Caco-2 (cell line): ENCODE measurements at places on chromosomes 1 and 21. TPM values are rescaled to one million over a fixed set of nuclear protein-coding genes. Genes with fewer than 3 reads are reported as not detected.
A peak's percentile ranks its signal among the peaks of the same experiment; 100 is the strongest.

DNA sequence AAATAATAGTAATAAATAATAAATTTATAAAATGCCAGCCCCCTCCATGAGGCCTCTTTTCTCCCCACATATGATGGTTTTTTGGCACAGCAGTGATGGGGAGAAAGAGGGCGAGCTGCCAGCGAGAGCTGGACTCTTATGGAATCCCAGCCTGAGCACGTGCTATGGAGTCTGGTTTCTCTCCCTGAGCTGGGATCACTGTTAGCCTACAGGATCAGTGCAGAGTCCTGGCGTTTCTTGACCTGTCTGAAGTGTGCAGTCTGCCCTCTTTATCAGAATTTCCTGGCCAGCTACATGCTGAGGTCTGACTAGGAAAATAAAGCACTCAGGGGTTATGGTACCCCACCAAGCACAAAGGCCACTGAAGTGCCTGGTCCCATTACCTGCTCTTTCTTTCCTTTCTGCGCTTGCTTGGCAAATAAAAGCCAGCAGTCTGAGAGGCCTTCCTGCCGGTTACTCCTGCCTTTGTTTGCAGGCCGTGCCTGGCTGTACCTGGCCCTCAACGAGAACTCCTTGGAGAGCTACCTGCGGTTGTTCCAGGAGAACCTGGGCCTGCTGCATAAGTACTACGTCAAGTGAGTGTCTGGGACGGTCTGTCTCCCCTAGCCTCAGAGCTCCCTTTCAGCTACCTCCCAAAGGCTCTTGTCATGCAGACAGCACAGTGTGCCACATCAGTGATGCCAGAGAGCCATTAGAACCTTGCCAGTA, 18.5 kb upstream of the SLC25A34 start:
- no peak for DNase-seq

The OLIG1 gene
- total RNA-seq = not detected in 2 replicates

The CRP gene
- not detected in 2 replicates for total RNA-seq

The MEX3A gene
- 8.9 and 12.2 TPM in 2 replicates for total RNA-seq

- no peak for DNase-seq
Measured at GRCh38 chr1:112625696-112626095, 6.1 kb downstream of the CAPZA1 start.

DNA sequence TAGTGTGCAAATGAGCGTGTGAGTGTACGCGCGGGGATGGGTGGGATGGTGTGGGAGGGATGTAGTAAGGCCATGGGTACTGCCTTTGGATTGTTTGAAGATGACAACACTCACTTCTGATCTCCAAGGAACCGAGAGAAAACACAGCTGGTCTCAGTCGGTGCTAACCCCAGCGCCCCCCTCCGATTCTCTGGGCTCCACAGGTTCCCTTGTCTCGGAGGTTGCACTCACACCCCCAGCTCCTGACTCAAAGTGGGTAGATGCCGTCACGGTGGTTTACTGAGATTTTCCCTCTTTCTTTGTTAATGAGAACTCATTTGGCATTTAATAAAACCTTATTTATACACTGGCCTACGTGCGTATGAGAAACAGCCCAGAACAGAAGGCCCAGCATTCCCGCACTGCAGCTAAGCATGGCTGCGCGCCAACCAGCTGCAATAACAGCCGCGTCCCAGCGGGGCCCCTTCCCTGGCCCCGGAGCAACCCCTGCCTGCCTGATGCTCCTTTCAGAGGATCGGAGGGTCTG, 25.8 kb downstream of the ABCA4 start:
- DNase-seq = no peak

DNA sequence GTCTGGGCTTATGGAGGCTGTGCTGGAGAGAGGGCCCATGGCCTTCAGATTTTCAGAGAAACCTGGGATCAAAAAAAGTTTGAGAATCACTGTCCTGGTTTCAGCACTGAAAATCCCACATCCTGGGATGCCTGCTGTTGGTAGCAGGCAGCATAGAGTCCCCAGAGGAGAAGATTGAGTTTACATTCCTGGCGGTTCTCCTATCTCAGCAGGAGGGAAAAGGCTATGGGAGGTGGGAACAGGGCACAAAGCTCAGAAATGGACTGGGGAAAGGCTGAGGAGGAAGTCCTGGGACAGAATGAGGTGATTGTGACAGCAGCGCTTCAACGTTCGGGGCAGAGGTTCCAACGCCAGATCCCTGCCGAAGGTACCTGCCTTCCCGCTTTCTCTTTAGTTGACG, 103.4 kb downstream of the ETS2 start:
- DNase-seq = no peak

GRCh38 chr1:35574655-35575415, 1.7 kb downstream of the TFAP2E start:
- peak; percentile 67 for DNase-seq

DNA sequence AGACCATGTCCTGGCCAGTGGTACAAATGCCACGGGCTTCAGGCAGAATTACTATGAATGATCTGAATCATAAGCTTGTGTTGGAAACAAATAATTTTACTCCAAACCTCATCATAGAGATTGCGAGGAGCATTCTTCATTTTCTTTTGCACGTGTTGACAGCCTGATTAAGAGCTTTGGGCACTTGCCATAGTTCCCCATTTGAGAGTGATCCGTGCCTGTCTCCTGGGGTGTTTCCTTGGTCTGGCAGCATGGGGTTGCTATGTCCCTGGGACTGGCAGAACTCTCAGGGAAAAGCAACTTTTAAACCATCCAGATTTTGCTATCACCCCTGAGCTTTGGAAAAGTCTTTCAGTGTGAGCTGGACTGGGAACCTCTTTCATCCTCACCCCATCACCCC, 54.3 kb upstream of the KCNJ6 start:
- no peak for DNase-seq

DNA sequence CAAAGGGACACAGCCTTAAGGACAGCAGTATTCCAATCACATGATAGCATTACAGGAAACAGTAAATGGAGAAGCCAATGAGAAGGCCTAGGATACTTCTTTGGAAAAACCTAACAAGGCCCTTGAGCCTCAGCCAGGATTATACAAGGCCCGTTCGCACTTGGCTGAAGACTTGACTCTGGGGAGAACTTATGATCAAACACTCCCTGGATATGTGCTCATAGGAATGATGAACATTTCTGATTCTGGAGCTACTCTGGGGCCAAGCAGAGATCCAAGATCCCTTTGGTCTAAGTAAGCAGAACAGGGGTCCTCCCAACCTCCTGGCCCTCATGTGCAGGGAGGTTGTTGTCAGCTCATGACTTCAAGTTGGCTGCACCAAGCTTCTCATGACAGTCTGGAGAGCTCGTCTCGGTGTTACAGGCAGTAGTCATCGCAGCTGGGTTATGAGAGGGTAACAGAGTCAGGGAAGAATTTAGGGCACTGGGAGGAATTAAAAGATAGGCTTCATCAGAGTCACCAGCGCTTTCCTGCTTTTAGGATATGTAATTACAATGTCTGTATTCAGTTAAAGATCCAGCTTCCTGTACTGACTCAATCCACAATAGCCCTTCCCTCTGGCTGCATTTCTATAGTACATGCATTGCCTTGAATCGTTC, 92.5 kb upstream of the IRF2BP2 start:
- no peak for DNase-seq
